ENCODE measurements at places on chromosomes 11 and 22.

- DNase-seq, result no peak
Measured at GRCh38 chr22:28123989-28124766, 205.1 kb upstream of the PITPNB start.

- no peak for DNase-seq
Measured at GRCh38 chr22:45192701-45193187, 29.0 kb downstream of the NUP50 start.

- DNase-seq, result no peak
Measured at GRCh38 chr11:93704237-93704636, 37.1 kb downstream of the TAF1D start.

DNA sequence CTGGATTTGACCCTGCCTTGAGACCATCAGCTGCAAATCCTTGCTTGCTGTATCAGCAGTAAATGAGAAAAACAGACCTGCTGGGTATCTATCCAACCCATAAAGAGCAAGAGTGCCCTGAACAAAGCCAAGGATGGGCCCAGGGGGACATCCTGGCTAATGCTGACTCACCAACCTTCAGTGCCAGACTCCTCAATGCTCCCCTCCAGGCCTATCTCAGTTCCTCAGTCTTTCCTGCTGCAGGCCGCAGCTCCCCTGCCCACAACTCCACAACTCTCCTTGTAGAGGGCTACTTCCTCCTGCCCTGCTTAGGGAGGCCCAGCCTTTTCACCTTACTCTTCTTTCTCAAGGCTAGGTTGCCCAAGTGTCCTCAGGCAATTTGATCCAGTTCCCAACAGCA is 2.6 kb downstream of the LAMTOR1 start:
- DNase-seq, result no peak

DNA sequence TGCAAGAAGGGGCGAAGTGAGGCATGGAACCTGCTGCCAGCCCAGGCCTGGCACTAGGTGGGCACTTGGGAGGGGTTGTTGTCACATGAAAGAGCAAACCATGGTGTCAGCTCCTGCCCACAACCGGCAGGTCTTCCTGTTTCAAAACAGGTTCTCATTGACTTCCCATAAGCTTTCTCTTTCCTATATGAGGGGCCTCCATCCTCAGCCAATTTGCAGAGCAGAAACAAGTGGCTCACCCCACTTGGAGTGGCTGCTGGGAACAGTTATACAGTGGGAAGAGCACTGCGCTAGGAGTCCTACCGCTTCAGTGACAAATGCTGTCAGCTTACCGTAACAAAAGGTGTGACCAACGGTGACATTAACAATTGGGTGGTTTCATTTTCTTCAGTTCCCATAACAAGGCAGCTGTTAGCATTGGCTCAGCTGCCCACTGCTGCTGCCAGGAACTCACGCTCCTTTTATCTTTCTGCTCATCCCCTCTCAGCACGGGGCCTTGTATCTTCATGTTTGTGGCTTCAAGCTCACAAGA is 10.2 kb upstream of the SSTR3 start:
- no peak for DNase-seq

DNA sequence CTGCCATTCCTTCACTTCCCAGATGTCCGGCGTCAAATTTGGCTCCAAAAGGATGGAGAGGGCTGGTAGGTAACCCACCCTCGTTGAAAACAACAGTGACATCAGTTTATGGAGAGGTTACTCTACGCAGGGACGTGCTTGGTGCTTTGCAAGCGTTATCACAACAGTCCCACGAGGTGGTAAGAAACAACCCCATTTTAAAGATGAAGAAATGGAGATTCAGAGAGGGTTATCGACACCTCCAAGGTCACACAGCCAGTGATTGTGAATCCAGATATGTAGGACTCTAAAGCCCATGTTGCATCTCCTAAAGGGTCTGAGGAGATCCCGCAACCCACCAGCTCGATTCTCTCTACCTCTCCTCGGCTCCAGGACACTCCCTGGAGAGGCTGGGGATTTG is 773 bp downstream of the MIAT start:
- DNase-seq, result no peak

DNA sequence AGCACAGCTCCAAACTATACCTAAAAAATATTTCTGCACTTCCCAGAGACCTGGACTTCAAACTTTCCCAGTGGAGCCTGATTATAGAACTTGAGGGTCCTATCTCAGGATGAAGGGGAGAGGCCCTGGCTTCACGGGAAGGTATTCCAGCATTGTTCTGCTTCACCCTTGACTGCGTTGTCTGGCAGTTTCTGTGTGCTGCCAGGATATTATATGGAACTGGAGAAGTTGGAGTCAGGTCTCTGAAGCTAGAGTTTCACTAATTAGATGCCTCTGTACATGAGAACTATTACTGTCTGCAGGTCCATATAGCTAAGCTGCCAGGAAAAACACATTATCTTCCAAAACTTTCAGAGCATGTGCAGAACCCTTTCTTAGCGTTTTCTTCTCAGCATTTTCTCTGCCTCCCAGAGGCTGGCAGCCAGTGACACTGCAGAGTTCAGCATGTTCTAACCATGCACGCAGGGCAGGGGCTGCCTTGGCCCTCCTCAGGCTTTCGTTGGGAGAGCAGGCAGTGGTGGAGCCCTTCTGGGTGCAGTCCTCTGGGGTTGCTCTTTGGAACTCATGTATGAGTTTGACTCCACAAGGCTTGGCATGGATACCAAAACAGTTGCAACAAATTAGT is 99.3 kb downstream of the CWC15 start:
- DNase-seq, result peak; percentile 75

DNA sequence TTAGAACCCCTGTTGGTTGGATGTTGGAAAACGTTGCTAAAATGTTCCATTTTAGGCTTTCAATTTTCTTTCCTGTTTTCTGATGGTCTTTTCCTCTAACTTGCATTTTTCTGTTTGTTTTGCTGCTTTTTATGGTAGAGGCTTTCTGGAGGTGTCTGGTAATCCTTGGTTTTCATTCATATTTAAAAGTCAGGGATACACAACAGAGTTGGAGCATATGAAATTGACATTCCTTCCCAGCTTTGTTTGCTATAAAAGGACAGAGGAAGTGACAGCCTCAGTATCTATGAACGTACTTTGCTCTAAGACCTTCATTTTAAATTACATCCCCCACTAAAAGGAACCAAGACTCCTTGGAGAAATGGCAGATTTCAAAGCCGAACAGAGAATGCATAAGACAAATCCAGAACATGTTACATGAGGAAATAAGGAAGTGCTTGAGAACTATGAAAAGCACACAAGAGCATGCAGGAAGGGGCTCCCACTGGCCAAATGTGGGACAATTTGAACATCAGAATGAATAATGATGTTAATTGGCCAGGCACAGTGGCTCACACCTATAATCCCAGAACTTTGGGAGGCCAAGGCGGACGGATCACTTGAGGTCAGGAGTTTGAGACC is 56.7 kb downstream of the PPP6R3 start:
- no peak for DNase-seq
